WTC11 (cell line): ENCODE measurements at places on chromosomes 6 and 20.

- no peak for DNase-seq
Observed at GRCh38 chr6:156030053-156030452, 574.4 kb upstream of the NOX3 start.

GRCh38 chr20:19096843-19097242, 115.6 kb upstream of the SLC24A3 start:
- DNase-seq: no peak

GRCh38 chr6:150868759-150869158, 3.3 kb downstream of the MTHFD1L start:
- DNase-seq: no peak

DNA sequence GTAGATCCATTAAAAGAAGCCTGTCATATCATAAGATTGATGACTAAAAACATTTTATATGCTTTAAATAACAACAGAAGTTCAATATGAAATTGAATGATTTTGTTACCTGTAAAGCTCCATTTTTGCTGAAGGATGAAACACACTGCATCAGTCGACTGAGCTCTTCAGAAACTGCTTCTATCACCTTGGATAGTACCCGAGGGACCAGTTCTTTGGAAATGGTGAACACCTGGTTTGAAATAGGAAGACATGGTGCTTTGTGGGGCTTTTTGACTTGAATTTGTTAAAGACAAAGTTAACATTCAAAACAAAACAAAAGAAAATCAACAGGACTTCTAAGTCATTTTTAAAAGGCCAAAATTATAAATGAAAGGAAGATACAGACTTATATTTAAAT, 105.7 kb downstream of the IRF4 start:
- DNase-seq: no peak

GRCh38 chr6:79466207-79466834, 70.9 kb downstream of the LCA5 start:
- no peak for DNase-seq
